ENCODE measurements at places on chromosomes 6 and 20.

DNA sequence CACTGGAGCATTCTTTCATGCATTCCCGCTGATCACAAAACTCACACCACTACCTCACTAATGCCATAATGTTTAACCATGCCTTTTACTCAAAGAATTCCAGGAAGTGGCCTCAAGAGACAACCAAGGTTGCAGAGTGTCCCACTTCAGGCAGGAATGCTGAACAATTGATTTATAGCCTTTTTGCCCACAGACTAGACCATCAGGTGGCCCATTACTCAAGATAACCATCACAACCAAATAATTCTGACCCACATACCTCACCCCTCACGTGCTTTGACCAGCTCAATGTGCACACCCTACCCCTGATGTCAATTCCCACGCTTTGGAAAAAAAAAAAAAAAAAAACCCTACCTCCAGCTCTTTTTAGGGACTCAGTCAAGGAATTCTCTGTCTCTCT is 220.6 kb upstream of the UFL1 start:
- DNase-seq, result no peak

DNA sequence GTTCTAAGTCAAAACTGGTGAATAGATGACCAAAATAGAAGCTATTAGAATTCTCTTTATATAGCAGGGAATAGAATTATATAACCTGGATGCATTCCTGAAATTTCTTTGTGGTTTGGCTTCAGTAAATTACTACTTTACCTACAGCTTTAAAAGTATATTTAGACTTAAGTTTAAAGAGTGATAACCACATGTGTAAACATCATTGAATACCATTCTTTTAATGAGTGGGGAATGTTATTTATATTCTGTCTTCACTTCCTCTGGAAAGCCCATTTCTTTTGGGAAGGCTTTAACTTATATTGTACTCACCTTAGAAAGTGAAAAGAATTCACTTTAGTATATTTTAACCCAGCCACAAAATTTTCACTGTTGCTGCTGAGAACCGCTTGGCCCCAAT is 39.1 kb downstream of the PLEKHG1 start:
- no peak for DNase-seq

DNA sequence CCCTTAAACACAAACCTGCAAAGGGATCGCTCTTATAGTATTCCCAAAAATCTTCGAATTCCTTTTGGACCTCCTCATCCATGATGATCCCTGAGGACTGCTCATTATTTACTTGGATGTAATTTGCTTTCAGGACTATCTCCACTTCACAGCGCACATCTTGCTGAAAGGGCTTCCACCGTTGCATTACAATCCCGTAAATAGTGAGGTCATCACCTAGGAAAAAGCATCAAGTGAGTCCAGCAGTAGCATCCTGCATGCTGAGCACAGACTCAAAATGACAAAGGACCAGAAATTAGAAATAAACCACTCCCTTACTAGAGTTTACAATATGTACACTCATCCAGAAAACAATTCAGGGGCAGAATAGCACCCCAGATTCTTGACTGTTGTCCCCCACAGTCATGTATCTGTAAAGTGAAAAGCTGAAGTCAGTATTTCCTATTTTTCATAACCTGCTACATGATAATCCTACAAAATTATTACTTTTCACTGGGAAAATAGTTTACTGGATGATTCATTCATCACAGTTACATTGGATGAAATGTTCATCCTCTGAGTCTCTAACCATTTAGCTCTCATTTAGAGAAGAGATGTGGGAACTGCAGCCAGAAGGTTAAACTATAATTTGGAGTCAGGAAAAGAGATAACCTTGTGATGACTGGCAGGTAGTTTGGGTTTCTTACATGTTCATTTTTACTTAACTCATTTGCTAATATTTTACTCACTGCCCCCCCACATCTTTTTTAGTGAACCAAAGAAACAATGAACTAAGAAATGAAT is 17.2 kb downstream of the MCM9 start:
- no peak for DNase-seq

DNA sequence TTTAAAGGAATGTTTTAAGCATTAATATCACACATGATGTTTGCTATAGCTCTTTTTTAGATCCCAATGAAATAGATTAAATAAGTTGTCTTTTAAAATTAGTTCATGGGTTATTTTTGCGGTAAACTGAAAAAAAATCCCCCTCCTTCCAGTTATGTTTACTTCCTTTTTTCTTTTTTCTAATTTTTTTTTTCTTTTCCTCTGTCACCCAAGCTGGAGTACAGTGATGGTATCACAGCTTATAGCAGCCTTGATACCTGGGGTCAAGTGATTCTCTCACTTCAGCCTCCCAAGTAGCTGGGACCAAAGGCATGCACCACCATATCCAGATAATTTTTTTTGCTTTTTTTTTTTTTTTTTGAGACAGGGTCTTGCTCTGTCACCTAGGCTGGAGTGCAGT is 17.8 kb upstream of the SCAF8 start:
- no peak for DNase-seq

DNA sequence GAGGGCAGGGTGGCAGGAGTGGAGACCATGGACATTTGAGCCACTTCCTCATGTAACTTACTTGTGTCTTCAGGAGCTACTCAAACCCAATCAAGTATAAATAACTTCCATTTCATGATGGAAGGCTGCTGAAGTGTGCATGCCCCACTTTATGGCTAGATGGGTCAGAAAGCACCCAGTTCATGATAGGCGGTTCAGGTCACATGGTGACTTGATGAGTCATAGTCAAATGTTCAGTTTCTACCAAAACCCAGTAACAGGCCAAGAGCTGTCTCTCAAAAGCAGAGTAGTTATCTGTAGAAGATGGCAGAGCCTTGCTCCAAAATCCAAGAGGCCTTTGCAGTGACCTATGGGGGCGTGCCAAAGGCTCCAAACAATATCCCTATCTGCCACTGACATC is 133.7 kb upstream of the TENT5A start:
- no peak for DNase-seq

- no peak for DNase-seq
Observed at GRCh38 chr20:38248133-38248532, 12.4 kb downstream of the KIAA1755 start.

GRCh38 chr6:45892696-45893245 is 122.9 kb downstream of the CLIC5 start:
- no peak for DNase-seq

DNA sequence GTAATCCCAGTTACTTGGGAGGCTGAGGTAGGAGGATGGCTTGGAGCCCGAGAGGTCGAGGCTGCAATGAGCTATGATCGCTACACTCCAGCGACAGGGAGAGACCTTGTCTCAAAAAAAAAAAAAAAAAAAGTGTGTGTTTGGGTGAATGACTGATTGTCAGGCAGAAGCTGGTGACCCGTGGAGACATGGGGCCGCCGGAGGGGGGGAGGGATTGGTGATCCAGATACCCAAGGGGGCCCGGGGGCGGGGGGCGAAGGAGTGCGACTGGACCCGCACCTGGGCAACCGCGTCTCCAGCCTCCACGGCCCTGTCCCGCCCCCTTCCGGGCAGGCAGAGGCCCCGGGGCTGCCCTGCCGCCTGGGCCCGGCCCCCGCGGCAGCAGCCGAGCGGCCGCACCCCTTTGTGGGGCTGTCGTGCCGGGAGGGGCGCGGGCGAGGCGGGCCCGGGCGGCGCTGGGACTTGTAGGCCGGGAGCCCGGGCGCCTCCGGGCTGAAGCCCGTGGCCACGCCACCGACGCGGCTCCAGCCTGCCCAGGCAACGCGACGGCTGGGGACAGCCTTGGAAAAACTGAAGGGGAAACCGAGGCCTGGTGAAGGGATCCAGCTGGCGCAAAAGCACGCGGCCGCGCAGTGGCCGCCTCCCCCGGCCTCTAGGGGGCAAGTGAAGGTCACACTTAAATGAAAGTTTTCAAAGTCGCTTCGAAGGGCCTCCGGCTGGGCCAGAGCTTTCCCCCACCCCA is 2.1 kb upstream of the RBM38 start:
- DNase-seq, result peak; percentile 64

DNA sequence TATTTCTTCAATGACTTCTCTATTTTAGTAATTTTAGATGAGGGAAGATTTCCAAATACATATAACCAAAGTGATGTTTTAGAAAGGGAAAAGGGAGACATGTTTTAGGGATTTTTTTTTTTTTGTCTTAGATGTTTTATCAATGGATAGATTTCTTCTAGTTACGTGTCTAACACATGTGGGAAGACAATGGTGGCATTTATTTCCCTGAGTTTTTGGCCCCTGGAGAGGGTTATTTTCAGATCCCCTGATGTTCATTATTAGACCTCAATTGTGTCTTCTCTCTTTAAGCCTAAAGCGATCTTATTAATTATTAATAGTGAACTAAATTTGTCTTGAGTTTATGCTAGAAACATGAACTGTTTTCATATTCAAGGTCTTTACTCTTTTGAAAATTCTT is 30.3 kb downstream of the TRMT11 start:
- DNase-seq, result no peak

GRCh38 chr20:15455279-15455678 is 1117.9 kb upstream of the FLRT3 start:
- no peak for DNase-seq

DNA sequence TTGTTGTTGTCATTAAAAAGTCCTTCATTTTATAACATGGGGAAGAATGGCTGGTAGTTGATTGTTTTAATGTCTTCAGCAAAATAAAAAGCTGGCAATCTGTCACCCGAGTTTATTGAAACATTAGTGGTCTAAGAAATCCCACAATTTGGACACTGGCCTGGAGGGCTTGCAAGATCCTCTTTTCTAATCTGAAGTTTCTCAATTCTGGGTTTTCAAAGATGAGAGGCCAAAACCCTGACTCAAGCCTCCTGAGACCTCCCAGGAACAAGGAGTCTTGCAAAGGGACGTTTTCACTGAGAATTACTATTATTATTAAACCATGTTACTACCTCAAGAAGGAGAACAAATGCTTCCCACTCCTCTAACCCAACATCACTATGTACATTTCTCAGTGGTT is 19.5 kb downstream of the MAP1LC3A start:
- no peak for DNase-seq

DNA sequence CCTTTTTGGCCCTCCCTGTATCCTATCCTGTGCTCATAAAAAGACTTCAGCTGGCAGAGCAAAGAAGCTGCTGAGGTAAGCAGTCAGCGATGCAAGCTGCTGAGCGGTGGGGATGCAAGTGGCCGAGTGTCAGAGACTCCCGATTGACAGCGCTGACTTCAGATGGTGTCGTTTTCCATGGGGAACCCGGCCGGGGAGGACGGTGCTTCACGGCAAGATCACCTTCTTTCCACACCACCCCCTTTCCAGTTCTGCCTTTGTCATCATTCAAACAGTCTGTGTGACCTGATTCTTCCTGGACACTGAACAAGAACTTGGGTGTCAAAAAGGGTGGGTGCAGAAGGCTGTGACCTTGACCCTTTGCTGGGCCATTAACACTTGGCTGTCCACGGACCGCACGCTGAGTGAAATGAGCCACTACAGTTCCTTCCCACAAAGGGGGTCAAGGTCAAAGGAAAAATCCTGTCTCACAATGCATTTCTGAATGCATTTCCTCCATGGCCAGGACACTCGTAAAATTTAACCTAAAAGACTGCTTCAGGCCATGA is 52.9 kb upstream of the UNC93A start:
- no peak for DNase-seq

GRCh38 chr6:120556491-120556890 is 777.8 kb downstream of the TBC1D32 start:
- no peak for DNase-seq

GRCh38 chr20:47429409-47429808 is 72.3 kb upstream of the NCOA3 start:
- DNase-seq, result no peak

- no peak for DNase-seq
Observed at GRCh38 chr6:146881228-146882181, 282.7 kb downstream of the ADGB start.

Measured in CD4-positive, alpha-beta memory T cell (primary cell).